GM10248 (cell line): ENCODE measurements at places on chromosomes 11 and 22.

DNA sequence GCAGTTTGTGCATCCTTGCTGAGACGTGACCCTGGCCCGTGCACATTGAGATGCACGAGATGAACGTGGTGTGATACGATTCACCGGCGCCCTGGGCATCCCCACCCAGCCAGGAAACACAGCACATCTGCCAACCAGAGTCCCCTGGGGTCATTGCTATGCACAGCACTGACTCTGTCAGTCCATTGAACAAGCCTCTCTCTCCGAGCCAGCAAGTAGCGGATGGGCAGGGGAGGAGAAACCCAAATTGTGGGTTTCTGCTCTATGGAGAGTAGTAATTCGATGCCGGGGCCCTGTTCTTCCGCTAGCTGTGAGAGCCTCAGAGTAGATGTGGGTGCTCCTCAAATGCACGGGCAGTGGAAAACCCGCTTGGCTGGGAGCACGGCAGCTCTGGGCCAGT is 85.1 kb downstream of the ARHGAP8 start:
- no peak for DNase-seq

- DNase-seq = no peak
Observed at GRCh38 chr11:119759747-119760412, 30.9 kb upstream of the NECTIN1 start.

GRCh38 chr11:12728417-12728816 is 54.2 kb downstream of the TEAD1 start:
- no peak for DNase-seq

- DNase-seq = no peak
Observed at GRCh38 chr11:84390441-84391078, 1104.4 kb upstream of the CCDC90B start.

GRCh38 chr11:61026121-61027031 is 54.9 kb downstream of the CD6 start:
- DNase-seq = no peak

DNA sequence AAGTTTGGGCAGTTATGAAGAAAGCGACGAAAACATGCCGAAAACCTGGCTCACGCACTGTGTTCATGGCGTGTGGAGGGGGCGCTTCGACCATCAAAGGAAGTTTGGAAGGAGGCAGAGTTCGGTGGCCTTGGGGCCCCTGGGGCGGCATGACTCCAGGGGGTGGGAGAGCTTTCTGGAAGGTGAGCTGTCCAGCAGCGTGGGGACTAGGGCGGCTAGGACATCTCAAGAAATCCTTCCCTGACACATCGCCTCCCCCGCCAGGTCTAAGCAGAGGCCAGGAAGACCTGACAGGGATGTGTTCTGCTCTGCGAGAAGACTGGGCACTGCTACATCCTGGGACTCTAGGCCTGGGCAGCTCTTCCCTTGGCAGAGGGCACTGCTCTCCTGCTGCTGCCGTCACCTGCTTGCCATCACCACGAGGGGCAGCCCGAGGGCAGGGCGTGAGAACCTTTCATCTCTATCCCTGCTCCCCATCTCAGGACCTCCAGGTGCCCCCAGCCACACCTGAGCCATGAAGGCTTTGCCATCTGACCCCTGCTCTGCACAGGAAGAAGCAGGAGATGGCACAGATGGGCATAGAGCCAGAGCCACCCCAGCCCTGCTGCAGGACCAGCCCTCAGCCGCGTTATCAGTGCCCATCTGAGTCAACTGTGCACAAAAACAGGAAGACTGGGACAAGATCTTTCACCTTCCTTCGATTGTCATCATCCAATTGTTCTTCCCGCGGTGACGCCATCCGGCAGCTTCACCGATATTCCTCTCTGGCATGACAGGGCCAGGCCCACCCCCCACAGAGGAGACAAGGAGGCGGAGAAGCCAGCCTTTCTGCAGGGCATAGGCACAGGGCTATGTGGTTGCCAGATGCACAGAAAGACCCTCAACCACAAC is 12.7 kb downstream of the LINC01488 start:
- no peak for DNase-seq

GRCh38 chr11:77407613-77408012 is 66.3 kb downstream of the PAK1 start:
- no peak for DNase-seq

DNA sequence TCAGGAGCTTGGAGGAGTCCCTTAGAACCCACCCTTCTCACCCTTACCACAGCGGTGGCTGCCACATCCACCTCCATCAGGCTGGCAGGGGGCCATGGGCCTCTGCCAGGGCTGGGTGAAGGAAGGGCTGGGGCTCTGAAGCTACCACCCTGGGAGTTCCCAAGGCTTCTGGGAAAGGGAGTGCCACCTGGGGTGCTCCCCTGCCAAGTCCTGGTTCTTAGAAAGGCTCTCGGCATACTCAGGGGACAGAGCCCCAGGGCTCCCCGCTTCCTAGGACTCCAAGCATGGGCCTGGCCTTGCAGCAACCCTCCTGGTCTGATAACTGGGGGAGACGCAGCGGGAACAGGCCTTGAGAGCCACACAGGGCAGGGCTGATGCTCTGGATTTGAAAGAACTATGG is 438 bp upstream of the PLA2G3 start:
- DNase-seq = no peak

DNA sequence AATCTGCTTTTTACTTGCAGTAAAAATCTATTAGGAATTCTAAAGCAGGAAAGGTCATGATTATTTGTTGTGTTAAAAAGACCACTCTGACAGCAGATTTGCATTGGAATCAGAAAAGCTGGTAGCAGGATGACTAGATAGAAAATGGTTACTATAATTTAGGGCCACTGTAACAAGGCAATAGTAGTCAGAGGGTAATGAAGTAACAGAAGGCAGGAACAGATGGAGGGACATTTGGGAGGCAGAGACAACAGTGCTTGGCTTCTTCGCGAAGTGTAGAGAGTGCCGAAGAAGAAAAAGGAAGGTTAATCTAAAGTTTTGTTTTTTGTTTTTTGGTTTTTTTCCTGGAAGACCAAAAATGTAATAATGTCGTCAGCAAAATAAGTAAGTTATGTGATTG is 129.8 kb upstream of the SLC5A12 start:
- no peak for DNase-seq

- DNase-seq = no peak
Observed at GRCh38 chr11:12285811-12286222, 91.6 kb upstream of the PARVA start.

GRCh38 chr11:75873417-75874221 is 58.6 kb downstream of the UVRAG start:
- DNase-seq = peak; percentile 52

DNA sequence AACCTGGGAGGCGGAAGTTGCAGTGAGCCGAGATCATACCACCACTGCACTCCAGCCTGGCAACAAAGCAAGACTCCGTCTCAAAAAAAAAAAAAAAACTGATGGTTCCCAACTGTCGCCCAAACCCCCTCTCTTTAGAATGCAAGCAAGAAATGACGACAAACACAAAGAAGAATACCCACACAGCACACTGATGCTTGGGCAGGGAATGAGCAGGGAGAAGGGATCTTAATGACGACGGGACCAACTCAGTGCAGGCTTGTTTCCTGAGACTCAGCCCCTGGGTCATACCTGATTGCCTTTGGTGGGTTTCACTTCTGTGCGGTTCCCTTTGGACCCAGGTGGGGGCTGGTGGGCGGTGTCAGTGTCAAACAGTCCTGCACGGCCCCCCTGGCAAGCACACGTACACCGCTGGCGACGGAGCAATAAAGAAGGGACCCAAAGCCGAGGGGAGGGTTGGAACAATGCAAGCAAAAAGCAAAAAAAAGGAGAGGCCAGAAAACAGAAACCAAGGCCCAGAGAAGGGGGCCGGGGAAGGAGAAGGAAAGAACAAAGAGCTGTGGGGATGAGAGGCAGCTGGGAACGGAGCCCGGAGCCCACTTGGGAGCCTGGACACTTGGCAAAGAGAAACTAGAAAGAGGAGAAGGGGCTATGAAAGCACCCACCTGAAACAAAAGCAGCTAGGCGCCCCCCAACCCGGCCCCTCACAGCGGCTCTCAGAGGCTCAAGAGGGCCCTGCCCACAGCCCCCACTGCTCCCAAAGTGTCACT is 99.6 kb downstream of the CELSR1 start:
- no peak for DNase-seq

DNA sequence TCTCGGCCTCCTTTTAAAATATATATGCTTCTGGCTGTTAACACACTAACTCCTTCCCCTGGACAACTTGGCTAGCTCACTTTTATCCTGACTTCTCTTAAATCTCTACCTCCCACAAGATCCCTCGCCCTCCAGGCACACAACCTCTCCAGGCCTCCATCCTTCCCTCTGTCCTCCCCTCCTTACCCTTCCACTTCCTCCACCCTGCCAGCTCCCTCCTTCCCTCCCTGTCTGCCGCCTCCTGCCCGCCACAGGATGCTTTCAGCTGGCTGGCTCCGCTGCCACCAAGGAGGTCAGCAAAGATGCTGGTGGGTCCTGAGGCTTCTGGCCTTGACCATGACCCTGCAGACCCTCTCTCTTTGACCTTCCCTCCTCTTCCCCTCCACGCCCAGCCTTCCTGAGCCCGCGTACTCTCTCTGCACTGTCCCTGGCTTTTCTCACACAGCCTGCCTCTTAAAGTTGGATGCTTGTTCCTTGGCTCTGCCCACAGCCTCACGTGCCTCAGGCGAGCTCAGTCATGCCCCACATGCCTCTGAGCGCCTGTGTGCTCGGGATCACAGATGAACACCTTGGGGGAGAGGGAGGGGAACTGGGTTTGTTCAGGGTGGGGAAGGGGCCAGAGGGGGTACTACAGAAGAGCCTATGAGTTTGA is 6.7 kb downstream of the NFAM1 start:
- DNase-seq = no peak

GRCh38 chr11:60264644-60265043 is 15.8 kb upstream of the MS4A4A start:
- no peak for DNase-seq

GRCh38 chr11:96284917-96285316 is 58.1 kb downstream of the MAML2 start:
- no peak for DNase-seq

- no peak for DNase-seq
Observed at GRCh38 chr22:34886391-34886790, 179.6 kb upstream of the ISX start.

- DNase-seq = no peak
Observed at GRCh38 chr22:46212195-46212594, 37.9 kb downstream of the CDPF1 start.

DNA sequence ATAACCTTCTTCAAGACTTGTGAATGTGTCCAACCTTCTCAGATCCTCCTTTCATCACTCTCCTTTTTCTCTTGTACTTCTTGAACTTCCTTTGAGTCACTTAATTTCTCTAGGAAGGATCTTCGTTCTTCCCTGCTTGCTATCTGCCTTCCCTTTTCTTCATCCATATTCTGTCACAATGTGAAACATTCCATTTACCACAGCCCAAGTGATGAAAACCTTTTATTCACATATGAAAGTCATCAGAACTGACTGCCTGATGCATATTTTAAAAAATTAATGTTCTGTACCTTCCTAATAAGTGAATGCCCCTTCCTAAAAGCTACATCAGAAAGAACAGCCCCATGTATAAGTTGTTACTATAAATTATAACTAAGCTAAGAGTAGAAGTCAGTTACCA is 520.4 kb upstream of the LUZP2 start:
- DNase-seq = no peak

- no peak for DNase-seq
Observed at GRCh38 chr11:12818333-12819015, 144.3 kb downstream of the TEAD1 start.

GRCh38 chr11:100294748-100295147 is 392.3 kb upstream of the ARHGAP42 start:
- no peak for DNase-seq

GRCh38 chr22:38694049-38694448 is 6.7 kb downstream of the JOSD1 start:
- no peak for DNase-seq
